H4 (cell line): ENCODE measurements at places on chromosomes 2 and 18.

DNA sequence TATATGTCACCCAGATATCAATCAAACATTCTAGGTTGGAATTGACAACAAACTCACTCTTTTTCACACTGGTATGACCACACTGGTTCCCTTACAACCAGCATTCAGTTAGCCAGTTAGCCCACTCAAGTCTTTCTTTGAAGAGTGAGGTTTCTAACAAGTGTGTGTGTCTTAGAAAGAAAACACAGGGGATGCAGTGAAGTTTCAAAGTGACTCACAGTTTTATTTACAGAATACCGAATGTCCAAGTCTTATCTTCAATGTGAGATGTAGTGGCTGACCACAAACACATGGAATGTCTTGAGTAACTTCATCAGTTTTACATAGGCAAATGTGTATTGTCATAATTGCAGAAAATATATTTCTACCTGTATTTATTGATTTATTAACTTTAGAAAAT lies 274.7 kb upstream of the HNMT start:
- peak; percentile 36 for DNase-seq

DNA sequence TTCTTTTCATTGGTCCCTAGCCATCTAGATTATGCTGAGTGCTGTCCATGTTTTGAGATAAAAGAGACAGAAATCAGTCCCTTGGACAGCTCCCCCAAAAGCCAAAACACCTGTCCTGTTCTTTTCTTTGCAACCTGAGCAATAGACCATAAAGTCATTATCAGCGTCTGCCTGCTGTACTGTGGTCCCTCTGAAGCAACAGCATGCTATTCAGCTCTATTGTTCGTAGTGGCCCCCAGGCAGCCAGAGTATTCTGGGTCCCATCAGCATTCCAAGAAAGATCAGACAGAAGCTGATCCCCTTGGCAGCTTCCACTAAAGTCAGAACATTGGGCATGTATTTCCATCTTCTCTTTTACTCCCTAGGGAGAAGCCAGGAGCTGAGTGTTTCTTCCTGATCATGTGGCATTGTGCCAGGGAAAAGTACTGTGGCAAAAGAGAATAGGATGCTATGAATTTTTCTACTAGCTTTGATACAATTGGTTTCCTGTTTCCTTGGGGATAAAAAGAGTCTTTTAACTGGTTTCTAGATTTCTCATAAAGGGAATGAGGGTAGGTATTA lies 33.6 kb upstream of the ZSWIM2 start:
- no peak for DNase-seq

DNA sequence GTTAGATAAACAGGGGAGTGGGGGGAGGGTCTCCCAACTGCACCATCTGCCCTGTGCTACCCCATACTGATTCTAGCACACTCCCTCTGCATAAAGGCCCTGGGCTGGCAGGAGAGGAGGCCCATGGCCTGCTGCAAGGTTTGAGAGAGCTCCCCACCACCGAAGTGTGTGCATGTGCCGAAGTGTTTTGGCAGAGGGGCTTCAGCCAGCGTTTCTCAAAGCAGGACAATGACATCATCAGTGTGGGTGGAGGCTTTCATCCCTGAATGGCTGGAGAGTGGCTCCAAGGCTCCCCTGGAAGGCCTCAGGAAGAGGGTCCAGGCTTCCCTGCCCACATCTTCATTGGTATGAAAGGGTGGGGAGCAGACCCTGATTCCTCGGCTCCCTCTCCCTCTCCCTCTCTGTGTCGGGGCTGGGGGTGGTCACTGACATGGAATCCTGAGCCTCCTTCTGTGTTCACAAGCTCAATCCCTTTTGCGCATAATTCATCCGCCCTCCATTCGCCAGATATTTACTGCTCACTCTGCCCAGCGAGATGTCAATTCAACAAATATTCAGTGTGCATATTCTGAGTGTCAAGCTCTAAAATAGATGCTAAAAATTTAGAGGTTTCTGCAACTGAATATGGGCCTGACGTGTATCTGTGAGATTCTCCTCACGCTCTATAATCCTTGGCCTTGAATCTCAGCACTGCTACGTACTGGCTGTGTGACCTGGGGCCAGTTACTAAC lies 122.1 kb downstream of the CELF4 start:
- DNase-seq: no peak

DNA sequence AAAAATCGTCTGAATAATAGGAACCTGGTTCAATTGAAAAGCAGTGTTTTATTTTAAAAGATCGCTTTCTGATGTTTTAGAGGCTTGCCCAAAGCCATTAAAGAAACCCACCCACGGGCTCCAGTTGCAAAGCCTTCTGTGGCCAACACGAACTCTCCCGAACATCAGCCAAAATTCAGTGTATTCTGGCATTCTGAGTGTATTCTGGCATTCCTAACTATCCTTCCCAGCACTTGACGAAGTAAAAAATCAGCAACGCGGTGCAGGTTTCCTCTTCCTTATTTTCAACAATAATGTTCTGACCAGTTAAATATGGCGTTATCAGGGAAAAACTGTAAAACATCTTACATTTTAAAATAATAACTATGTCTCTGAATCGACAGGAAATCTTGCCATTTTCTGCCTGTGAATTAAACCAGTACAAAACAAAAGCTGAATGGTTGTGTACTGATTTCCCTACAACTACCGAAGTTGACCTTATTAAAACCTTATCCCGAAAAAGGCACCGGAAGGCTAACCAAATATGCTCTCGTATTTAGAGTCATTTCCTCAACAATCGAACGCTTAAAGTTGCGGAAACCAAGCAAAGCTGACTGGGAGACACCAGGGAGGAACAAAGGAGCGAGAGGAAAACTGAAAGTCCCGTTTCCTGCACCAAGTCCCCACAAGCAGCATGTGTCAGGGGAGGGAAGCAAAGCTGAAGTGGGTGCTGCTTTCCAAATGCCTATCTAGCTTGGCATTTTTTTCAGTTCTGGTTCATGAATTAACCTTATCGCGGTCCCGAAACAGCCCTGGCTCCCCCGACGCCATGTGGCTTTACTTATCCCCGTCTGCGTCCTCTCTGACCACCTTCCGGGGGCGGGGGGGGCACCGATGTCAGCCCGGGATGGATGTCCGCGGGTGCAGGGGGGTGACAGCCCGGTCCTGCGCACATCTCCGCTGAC lies 44.3 kb downstream of the ZNF516 start:
- DNase-seq: peak; percentile 62

DNA sequence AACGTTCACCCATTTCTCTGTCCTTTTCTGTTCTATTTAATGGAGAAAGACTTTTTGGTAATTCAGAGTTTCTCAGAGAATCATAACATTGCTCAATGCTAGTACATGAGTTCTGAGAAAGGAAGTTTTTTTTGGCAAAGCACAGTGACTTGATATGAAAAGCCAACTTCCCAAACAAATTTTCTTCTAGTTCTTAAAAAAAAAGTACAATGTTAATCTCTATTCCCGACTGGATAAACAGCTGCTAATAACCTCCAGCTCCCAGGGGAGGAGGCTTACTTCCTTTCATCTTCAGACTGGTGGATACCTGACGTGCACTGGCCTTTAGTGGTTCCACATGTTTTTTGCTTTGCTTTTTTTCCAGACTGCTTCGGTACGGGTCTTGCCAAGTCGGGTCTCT lies 284.6 kb upstream of the CCDC68 start:
- no peak for DNase-seq

DNA sequence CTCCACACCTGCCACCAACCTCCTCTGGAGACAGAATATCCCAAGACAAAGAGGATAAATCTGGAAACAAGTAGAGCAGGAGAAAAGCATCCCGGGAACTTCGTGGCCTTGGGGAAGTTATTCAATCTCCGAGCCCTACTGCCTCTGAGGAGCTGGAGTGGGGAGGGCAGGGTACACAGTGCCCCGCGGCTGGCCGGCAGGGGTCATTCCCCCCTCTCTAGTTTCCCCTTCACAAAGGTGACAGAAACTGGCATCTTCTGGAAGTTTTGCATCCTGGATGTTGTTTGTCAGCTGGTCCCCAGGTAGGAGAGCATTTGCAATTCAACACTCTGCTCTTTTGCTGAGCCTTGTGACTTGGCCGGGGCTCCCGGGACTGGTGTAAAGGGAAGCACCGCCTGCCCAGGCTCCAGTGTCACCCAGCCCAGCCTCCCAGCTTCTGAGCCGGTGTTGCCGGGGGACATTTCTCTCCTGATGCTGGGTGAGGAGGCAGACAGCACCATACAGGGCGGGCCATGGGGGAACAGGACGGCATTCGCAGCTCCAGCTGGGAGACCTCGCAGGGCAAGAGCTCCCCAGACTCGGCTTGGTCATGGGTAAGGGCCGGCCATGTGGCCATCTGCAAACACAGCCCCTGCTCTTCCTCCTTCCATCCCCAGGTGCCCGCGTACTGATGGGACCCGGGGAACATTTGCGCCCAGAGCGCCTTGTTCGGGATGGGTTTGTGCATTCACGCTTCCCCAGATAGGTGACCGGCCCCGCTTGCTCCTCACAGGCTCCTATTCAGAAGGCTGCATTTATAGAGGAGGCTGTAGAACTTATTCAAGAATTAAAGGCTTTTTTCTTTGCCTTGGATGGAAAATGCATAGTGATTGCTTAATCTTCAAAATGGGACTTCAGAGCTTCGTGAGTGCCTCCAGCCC lies 7.4 kb upstream of the NTSR2 start:
- DNase-seq: no peak

DNA sequence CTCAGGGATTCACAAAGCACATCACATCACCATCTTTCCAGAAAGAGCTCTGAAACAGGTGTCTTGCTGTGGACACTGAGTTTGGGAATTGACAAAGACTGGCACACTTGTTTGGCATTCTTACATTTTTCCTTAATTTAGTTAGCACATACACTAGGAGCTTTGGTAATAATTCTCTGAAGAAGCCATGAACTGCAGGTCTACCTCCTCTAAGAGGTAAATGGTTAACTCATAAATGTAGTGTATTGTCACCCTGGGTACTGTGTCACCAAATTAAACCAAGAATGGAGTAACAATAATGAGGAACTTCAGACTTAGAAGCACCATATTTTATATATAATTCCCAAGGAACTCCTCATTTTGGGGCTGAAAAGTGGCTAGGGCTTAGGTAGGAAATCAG lies 22.6 kb downstream of the EIF4E2 start:
- no peak for DNase-seq

- no peak for DNase-seq
Observed at GRCh38 chr2:236673823-236674185, 104.2 kb downstream of the ACKR3 start.

DNA sequence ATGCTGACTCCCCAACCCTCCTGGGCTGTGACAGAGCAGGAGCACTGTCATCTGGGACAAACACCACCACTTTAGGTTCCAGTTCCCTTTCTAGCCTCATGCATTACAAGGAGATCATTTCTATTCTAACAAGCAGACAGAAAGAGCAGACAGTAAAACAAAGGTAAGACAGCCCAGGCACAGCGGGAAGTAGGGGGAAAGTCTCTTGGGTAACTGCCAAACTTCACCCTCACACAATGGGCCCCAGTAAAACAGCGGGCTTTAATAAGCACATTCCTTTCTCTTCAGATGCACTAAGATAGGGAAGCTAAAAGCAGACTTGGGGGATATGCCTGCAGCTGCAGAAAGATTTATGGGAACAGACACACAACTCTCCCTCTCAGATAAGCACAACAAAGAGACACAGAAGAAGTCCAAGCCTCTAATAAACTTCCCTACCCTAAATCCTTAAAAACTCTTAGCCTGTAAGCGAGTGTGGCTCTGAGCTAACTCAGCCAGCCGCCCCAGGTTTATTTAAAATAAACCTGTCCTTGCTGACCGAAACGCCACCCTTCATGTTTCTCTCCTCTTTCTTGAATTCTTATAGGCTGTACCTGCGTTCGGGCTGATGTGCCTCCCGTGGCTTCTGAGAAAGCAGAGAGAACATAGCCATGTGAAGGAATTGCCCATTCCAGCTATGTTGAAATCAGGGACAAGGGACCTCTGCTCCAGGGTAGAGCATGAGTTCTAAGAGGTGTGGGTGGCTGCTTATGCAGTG lies 726.8 kb upstream of the DDX18 start:
- DNase-seq: no peak

DNA sequence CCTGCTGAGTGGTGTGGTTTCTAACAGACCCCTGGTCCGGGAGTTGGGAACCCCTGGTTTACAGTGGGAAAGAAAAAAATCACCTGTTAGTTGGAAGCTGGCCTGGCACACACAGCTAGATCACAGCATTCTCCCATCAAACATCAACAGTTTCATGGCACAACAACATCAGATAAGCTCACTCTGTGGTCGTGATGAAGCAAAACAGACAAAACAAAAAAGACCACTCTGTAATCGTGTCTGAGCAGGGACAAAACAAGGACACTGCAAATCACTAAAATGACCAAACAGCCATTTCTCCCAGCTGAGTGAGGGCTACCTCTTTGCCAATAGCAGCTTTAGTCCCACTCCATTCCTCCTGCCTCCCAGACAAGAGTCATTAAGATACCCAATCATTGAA lies 9.0 kb upstream of the IMPACT start:
- DNase-seq: no peak

DNA sequence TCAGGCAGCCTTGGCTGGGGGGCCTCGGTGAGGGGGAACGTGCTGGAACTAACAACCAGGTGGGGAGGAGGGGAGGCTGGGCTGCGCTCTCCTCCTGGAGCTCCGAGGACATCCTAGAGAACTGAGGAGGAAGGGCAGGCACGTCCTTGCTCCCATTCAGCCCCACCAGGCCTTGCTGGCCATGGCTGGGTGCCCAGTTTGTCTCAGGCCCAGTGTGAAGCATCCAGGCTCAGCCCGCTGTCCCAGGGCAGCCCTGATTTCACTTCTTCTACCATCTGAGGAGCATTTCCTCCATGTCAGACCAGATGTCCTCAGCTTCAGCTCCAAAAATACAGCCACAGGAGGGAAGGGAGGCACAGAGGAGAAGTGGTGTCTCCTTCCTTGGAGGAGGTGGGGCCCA lies 125.4 kb downstream of the CELF4 start:
- no peak for DNase-seq

- DNase-seq: no peak
Observed at GRCh38 chr2:56287974-56288373, 104.2 kb downstream of the CCDC85A start.

DNA sequence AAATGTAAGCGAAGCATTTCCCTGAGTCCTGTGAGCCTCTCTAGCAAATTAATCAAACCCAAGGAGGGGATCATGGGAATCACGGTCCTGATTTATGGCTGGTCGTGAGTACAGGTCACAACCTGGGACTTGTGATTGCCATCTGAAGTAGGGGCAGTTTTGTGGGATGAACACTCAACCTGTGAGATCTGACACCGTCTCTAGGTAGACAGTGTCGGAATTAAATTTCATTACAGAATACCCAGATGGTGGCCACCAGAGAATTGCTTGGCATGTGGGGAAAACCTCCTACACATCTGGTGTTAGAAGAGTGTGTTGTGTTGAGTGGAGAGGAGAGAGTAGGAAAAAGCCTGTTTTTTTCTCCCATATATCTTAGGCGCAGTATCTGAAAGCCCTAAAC lies 12.5 kb downstream of the CAPN14 start:
- DNase-seq: no peak

- DNase-seq: no peak
Observed at GRCh38 chr18:46156124-46156745, 52.0 kb downstream of the HAUS1 start.

GRCh38 chr2:207103132-207103531 lies 62.6 kb downstream of the KLF7 start:
- DNase-seq: no peak

- no peak for DNase-seq
Observed at GRCh38 chr2:168805615-168806014, 3.2 kb downstream of the NOSTRIN start.
